Foreskin keratinocyte (primary cell): ENCODE measurements at places on chromosomes 7 and 10. TPM values are rescaled to one million over a fixed set of nuclear protein-coding genes. Genes with fewer than 3 reads are reported as not detected.

DNA sequence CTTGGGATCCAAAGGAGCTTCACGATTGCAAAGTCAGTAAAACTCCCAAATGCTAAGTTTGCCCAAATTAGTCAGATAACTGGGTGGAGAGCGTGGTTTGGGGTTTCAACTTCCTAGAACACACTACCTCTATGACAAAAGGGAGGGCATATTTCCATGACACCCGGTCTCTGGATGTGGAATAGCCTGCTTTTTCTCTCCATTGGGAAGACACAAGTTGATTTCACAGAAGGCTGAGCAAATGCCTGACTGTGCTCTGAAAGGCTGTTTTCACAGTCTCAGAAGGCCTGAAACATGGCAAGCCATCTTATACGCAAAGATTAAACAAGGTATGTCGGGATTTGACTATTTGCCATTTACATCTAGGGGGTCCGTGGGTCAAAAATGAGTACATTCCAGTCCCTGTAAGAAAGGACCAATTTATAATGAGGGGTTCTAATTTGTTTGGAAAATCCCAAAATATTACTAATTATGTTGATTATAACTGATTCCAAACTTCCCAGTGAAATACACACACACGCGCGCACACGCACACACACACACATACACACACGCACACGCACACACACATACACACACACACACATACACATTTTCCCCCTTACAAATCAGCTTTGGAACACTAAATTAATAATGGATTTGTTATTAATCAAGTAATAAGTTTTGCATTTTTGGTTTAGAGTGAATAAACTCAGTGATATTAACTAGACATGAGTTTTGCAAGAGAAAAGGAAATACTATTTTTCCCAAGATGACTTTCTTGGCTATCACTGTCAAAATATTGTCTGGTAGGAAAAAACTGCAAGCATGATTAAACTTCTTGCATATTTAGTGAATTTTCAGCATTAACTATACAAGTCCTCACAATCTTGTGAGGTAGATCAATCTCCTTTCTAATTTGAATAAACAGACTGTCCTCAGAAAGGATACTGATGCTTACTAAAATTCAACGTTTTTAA, 105.0 kb downstream of the PRTFDC1 start:
- DNase-seq, result no peak

- DNase-seq, result no peak
Measured at GRCh38 chr10:27388761-27389399, 115.2 kb upstream of the RAB18 start.

DNA sequence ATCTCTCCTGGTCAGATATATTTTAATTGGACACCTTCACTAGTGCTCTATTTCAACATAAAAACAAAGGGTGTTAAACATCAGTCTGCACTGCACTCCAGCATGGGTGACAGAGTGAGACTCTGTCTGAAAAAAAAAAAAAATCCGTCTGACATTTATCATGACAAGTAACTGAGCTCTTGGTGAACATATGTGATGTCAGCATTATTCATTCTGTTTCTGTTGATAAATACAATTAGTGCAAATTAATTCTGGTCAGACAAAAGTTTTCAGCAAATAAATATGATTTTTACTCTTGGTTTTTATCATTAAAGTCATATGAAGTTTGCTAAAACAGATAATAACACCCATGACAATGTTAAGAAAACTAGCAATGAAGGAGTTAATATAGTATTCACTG, 692.8 kb upstream of the GRM3 start:
- DNase-seq, result no peak

The ANKRD61 gene
- 0.14 and 0.28 TPM in 2 replicates for total RNA-seq

The ODAD2 gene
- 0.07 and 0.41 TPM in 2 replicates for total RNA-seq

DNA sequence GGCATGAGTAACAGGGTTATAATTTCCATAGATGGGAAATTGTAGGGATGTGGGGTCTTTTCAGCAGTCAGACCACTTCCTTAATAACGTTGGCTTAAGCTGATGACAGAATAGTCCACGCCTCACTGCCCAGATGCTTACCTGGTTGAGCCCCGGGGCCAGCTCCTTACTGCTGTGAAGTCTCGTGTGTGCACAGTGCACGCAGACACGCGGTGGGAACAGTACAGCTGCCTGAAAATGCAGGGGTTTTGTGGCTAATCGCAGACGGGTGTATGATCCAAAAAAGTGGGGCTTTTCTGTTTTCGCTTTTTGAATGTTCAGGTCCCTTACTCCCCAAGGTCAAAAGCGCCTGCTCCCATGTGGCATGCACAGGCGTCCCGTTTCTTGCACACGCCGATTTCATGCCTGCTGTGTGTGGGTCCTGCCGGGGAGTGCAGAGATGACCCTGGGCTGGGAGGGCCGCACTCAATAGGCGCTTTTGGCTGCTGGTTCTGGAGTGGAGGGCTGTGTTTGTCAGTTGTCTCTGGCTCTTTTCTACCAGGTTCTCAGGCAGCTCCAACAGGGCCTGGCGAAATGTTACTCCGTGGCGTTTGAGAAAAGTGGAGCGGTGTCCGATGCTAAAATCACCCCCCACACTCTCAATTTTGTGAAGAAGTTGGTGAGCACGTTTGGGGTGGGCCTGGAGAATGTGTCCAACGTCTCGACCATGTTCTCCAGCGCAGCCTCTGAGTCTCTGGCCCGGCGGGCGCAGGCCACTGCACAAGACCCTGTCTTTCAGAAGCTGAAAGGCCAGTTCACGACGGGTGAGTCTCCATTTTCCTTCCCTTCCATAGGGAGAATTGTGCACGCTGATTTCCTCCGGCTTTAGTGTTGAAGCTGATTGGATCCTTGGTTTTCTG, 116.0 kb downstream of the TRRAP start:
- no peak for DNase-seq

The CALCR gene
- not detected in 2 replicates for total RNA-seq
